AG04449 (cell line): ENCODE measurements at places on chromosomes 13 and 19.

DNA sequence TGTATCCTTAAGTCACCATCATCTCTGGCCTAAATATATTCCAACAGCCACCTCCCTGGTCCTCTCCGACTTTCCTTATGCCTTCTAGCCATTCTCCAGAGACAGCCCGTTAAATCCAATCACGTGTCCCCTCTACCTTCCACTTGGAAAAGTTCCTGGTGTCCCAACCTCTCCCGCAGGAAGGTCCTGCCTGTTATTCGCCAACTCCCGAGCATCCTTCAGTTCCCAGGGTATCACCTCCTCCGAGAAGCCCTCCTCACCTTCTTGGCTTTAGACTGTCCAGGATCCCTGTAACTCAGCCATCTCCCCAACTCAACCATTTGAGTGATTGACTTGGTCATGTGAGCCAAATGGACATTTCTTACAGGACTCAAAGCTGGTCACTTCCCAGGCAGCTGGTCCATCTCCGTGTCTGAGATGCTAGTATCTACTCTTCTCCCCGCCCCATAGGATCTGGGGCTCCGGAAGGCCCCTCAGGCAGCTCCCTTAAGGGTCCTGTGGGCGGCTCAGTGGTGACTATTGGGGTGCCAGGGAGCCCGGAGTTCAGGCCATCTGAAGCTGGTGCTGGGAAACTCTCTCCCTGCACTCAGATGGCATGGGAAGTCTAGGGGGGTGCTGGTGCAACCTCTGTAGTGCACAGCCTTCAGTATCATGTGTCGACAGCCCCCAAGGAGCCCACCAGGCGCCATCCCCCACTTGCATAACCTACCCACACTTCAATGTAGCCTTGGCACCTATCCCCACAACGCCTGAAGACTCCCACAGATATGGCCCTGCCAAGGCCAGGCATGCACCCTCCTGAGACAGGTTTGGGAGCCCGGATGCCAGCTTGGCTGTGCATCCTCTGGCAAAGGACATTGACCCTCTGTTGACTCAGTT lies 27.9 kb upstream of the NANOS3 start:
- no peak for DNase-seq

DNA sequence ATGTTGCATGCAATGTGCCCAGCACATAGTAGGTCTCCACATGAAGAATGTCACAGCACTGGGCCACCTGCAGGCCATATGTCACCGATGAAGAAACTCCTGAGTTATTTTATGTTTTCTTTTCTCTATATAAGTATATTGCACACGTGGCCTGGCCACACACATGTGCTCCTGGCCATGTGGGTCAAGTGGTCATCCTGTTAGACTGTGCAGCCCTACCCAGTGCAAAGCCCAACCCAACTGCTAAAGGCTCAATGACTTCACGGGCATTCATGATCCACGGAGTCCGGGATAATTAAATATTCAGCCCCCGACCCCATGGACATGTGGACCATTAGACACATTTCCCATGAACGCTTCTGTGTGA lies 163.2 kb downstream of the TEX29 start:
- no peak for DNase-seq

GRCh38 chr19:39968789-39969188 lies 2.2 kb upstream of the PSMC4 start:
- DNase-seq, result no peak

GRCh38 chr19:2266183-2266993 lies 10.2 kb upstream of the JSRP1 start:
- DNase-seq, result no peak

DNA sequence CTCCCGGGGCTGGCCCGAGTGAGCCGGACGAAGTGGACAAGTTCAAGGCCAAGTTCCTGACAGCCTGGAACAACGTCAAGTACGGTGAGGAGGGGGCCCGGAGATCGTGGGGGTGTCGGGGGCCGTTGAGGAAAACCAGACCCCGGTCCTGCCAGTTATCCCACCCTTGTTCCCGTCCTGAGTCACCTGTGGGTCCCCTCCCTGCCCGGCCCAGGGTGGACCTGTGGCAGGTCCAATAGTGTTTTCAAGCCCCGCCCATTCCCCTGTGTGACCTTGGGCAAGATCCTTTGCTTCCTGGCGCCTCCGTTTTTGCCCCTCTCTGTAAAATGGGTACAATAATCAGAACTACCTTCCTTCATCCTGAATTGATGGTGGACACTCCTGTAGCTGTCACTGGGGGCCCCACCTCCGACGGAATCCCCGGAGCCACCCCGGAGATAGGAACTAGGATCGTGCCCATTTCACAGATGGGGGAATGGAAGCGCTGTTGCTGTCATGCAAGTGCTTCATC lies 593 bp downstream of the ATG4D start:
- no peak for DNase-seq

DNA sequence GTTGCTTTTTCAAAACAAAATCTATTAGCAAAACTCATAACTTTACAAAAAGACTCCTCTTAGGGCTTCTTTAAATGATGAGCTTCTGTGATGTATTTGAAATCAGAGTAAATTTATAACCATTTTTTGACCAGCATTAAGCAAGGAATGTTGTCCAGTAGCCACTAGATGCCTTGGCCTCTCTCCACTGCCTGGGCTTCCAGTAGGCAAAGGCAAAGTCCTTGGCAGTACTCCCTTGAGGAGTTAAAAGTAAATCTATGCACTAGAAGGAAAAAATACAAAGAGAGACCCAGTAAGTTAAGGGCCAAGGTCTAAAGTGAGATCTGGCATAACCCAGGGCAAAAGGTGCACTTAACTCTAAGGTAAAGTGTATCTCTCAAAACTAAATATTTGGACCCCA lies 9.5 kb downstream of the SERPINE3 start:
- DNase-seq, result no peak

DNA sequence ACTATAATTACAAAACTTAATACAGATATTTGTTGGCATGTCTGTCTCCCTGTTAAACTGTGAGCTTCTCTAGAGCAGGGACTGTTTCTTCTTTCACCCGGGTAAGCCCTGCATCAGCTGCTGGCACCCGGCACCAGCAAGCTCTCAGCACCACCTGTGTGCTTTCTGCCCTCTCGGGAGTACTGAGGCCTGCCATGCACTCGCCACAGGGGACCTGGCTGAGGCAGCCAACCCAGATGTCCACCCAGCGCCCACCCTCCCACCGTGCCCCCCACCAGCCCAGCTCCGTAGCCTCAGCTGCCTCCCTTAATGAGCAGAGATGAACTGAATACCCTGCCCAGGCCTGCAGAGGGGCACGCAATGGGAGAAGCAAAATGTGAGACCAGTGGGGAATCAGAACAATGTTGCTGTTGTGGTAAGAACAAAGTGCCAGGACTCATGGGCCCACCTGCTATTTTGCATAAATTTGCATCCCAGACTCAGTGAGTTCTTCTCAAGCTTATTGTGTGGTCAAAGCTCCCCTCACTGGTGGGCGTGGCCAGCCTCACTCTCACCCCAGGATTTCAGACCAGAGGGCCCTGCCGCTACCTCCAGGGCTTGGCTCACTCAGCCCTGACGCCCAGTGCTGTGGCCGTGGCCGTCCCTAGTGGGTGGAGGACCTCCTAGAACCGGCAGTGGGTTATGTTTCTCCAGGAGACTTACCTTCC lies 14.6 kb upstream of the SERPINE3 start:
- no peak for DNase-seq

- no peak for DNase-seq
Measured at GRCh38 chr13:92315265-92315664, 911.3 kb upstream of the GPC6 start.

DNA sequence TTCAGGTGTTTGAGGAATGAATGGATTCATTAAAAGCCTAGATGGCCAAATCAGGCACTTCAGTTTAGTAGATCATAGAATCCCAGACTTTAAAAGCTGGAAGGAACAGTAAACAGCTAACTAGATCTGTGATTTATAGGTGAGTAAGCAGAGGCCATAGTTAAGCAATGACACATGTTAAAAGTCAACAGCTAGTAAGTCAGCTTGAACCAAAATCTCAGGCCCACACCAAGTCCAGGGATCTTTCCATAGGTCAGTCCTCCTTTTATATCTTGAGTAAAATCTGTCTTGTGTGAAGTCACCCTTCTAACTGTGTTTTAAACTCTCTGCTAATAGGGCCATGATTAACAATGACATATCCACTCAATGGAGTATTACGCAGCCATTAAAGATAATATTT lies 275.5 kb upstream of the SOX21 start:
- DNase-seq, result no peak

DNA sequence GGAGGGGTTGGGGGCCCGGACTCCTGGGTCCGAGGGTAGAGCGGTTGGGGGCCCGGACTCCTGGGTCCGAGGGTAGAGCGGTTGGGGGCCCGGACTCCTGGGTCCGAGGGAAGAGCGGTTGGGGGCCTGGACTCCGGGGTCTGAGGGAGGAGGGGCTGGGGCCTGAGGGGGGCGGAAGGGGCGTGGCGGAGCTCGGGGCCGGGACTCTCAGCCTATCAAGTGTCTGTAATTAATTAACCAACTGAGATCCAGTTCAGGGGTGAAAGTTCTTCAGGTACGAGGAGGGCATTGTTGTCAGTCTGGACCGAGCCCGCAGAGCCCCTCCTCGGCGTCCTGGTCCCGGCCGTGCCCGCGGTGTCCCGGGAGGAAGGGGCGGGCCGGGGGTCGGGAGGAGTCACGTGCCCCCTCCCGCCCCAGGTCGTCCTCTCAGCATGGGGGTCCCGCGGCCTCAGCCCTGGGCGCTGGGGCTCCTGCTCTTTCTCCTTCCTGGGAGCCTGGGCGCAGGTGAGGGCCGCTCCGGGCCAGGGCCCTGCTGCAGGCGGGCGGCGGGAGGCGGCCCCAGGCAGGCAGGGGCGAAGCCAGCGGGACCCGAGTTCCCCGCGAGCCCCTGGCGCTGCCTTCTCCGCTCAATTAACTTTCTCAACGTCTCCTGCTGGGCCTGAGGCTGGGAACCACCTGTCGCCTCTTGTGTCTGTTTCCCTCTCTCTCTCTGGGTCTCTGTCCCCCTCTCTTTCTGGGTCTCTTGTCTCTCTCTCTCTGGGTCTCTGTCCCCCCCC lies 697 bp downstream of the FCGRT start:
- no peak for DNase-seq

DNA sequence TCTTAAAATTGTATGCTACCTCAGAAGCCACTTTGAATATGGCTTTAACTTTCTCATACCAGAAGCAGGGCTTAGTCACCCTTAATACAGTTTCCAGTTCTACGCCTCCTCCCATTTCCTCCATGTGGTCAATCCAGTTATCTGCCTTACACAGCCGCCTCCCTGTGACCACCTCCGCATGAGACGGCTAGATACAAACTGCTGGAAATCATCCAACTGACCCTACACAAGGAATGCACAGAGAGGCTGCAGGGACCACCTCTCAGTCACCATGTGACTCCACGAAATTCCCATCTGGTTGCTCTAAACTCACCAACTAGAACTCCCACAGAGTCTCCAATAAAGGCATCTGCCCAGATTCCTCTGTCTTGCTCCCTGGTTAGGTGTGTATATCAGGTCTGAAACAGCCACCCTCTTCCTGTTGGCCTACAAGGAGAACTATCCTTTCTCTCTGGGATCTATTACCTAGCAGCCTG lies 6.8 kb downstream of the ZNF564 start:
- no peak for DNase-seq

DNA sequence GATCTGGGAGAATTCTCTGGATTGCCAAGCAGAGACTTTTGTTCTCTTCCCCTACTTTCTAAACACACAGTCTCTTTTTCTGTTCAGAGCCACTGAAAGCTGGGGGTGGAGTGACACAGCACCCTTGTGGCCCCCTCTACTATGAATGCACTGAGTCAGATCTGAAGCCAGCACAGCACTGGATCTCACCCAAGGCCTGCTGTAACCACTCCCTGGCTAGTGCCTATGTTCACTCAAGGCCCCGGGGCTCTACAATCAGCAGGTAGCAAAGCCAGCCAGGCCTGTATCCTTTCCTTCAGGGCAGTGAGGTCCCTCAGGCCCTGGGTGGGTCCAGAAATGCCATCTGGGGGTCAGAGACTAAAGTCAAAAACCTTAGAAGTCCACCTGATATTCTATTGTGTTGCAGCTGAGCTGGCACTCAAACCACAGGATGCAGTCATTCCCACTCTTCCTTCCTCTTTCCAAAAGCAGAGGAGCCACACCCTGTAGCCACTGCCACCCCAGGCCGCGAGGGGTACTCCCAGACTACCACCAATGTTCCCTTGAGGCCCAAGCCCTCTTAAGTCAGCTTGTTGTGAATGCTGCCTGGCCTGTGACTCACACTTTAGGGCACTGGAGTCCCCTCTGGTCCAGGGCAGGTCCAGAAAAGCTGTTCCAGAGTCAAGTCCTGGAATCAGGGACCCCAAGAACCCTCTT lies 110.1 kb upstream of the RXFP2 start:
- DNase-seq, result no peak

- no peak for DNase-seq
Measured at GRCh38 chr19:19653597-19654147, 9.8 kb downstream of the ATP13A1 start.

DNA sequence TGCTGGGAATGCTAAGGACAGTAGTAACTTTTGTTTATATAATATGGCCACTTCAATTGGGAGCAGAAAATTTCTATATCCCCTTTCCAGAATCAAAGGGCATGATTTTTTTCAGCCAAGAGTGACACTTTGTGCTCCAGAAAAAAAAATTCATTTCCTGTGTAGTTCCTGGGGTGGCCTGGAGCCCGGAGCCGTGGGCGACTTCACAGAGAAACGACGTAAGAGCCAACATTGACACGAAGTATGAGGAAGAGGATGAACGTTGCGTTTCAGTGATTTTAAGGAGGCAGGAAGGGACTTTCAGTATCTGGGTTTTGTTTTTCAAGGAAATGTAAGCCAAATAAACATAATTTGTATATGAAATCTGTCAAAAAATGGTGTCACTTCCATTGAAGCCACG lies 187.6 kb downstream of the STK24 start:
- DNase-seq, result no peak

GRCh38 chr19:5112681-5113575 lies 144.0 kb downstream of the KDM4B start:
- DNase-seq, result no peak

DNA sequence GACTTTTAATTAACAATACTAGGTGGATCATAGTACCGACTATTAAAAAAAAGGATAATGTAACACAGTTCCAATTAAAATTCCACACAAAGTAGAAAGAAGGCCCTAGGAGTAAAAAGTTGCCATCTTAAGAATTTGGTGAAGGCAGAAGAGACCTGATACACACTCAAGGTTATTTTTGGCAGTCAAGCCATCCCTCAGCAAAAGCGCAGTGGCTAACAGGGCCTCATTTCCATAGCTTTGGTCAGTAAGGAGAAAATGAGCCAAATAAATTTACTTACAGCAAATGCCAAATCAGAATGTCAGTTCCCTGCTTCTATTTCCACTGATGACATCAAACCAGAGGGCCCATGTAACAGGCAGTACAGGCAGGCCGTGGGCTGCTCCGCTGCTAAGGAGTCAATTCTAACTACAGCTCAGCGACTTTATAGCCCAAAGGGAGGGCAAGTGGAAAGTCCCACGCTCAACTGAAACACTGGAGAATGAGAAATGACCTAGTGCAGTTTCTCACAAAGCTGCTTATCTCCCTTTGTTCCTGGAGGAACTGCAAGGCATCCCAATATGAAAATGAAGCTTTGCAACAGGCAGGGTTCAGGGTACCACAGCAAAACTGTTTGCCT lies 6.3 kb downstream of the ARGLU1 start:
- DNase-seq, result no peak

- no peak for DNase-seq
Measured at GRCh38 chr19:6491802-6492592, 10.1 kb downstream of the TUBB4A start.
